ENCODE measurements at places on chromosomes 1 and 21. TPM values are rescaled to one million over a fixed set of nuclear protein-coding genes. Genes with fewer than 3 reads are reported as not detected.

The NPL gene
- total RNA-seq = 4.0 TPM

The TRPM2 gene
- 0.25 TPM for total RNA-seq

The SLFNL1 gene
- 0.25 TPM for total RNA-seq

The FLG2 gene
- not detected for total RNA-seq

The MPL gene
- 0.13 TPM for total RNA-seq

The RBP7 gene
- 0.77 TPM for total RNA-seq

The VWA5B1 gene
- not detected for total RNA-seq
